Hippocampal formation (tissue), 2 donors: ENCODE measurements at places on chromosomes 11 and 22.

DNA sequence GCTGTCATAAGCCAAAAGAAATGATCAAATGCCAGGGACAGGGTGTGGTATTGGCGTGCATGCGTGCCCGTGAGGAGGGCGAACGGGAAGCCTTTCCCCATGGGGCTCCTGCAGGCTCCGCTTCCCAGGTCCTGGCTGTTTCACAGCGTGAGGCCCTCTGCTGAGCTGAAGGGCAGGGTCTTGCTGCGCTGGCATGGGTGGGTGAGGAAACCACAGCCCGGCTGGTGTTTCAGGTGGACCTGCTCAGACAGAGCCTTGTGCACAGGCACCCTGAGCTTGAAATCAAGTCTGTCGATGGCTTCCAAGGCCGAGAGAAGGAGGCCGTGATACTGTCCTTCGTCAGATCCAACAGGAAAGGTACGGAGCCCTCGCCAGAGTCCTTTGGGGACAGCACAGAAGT is 31.4 kb downstream of the IGHMBP2 start:
- no peak for DNase-seq

DNA sequence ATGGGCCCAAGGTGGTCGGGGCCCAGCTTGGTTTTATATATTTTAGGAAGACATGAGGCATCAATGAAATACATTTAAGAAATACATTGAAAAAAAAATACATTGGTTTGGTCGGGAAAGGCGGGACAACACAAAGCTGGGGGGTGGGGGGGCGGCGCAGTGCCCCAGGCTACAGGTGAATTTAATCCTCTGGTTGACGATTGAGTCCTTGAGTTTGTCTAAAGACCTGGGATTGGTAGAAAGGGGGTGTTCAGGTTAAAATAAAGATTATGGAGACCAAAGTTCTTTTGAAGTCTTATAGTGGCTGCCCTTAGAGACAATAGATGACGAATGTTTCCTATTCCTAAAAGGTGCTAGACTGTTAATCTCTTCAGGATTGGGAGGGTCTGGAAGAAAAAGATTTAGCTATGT is 3.1 kb downstream of the IFITM1 start:
- DNase-seq, result no peak

DNA sequence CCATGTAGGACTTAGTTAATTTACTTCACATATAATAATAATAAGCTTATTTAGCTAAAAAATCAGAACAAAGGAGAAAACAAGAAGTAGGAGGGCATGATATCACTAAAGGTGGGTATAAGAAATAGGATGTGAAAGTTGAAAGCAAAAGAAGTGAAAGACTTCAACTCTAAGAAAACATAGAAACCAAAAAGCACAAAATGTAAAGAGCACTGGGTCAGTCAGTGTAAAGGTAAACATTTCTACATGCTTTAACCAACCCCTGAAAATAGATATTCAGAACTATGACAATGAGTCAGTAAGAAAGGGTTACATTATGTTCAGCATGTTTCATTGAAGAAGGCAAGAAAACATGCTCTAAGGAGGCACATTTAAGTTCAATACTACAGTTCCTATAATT is 298.8 kb downstream of the SWAP70 start:
- no peak for DNase-seq

- DNase-seq, result no peak
These were observed 30.9 kb upstream of the NECTIN1 start for GRCh38 chr11:119759747-119760412.

DNA sequence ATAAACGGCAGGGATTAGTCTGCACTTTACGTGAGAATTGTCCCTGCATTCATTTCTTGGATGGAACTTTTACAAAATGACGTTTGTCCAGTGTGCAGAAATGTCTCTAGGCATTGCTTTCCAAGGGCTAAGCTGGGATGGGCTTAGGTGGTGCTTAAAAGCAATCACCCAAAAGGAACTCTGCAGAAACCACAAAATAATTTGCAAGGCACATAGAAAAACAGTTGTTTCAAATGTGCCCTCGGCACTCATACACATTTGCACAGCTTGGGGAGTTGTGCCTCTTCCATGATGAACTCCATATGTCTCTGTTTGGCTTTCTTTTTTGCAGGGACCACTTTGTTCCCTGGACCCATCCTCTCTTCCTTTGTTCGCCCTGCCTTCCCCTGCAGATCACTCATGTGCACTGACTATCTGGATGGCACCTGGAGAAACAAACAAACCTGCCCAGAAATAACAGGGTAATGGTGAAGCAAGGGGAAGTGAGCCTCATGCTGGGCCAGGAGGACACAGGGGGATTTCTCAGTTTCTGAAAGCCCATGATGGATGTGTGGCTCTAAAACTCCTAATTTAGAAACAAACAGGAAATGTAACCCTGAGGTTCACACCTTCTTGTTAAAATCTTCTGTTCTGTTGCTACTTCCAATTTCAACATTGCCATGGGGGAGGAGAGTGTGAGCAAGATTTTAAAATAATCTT is 150.2 kb downstream of the SNX19 start:
- DNase-seq, result no peak

- no peak for DNase-seq
These were observed 3.4 kb upstream of the A4GALT start for GRCh38 chr22:42724062-42724461.

DNA sequence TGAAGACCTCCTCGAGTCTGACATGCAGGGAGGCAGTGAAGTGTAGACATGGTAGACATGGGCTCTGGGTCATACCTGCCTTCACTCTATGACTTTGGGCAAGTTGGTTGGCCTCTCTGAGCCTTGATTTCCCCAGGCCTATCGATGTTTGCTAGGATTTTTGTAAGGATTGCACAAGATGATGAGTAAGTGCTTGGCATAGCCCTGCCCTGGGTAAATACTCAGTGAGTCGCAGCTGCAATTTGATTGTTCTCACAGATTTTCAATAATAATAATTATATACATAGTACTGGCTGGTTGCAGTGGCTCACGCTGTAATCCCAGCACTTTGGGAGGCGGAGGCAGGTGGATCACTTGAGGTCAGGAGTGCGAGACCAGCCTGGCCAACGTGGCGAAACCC is 18.1 kb downstream of the MCM5 start:
- no peak for DNase-seq

DNA sequence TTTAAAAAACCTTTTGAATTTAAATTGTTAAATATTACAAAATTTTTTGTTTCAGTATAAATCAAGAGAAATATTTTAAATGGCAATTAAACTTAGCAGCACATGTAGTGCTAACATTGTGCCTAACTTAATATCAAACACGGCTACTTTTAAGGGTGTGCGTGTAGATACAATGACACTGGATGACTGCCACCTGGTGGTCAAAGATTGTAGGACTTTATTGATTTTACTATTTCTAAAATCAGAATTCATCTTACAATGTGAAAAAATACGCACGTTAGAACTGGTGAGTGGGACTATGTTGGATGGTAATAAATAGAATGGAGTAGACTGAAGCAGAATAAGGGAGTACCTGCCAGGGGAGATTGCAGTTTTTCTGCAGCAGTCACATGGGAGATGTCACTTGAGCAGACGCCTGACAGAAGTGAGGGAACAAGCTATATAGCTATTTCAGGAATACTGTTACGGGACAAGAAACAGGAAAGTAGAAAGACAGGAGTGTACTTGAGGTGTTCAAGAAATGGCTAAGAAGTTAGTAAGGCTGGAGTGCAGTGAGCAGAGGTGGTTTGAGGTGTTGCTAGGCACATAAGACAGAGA is 52.9 kb downstream of the UVRAG start:
- peak; percentile 77 for DNase-seq

GRCh38 chr11:15819679-15820286 is 536.6 kb downstream of the SOX6 start:
- peak; percentile 83 for DNase-seq

DNA sequence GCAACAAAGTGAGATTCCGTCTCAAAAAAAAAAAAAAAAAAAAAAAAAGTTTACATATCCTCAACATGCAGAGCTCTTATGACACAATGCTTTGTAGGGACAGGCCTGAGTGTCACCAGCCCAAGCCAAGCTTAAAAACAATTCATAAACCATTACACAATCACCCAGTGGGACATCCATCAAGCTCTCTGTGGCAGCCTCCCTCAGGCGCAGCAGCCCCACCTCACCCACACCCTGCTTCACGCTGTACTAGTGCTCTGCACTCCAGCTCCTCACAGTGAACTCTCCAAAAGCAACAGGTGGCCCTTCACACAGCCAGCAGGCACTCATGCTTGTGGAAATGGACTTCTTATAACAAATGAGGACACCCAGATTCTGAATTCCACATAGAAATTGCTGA is 3.5 kb upstream of the FOXRED2 start:
- DNase-seq, result no peak

DNA sequence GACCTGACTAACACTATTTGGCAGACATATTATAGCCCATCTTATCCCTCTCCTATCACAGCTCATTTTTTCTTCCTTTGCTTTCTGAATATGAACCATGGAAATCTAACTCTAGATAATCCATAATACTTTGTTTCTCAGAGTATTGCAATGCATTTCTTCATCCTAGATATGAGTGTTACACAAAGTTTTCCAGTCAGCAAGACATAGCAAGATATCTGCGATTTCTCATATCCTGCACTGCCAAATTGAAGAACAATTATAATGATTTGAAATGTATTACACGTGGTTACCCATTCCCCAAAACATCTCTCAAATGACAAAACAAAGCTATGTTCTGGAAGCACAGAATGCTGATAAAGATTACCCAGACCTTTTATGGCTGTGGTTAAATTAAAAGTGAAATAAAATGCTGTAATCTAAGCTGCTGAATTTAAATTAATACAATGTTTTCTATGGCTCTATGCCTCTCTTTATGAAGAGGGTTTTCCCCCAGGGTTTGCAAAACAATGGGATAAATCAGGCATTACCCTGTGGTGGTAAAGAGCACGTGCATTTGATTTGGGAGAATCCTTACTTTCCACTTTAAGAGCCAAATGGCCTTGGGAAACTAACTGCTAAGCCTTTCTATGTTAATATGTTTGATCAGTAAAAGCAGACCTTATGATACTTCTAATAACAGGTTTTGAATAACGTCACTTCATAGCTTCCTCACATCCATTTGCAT is 1291.0 kb upstream of the CNTN5 start:
- no peak for DNase-seq

GRCh38 chr11:104260456-104260855 is 96.5 kb upstream of the PDGFD start:
- no peak for DNase-seq

DNA sequence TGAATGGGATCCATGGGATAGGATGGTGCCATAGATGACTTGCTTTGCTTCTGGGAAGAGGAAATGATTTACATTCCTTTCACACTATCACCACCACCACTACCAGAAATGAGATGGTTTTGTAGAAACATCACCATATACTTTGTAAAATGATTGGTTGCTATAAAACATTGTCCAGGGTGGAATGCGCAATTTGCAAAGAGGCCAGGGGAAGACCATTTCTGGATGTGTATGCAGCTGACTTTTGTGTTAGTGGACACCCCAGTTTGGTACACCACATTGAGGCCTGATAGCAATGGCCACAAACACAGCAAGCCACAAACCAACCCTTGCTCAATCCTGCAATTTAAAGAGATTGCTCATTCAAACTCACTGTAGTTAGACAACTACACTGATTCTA is 56.7 kb upstream of the RCN1 start:
- no peak for DNase-seq

GRCh38 chr11:125081098-125081798 is 18.1 kb downstream of the SLC37A2 start:
- DNase-seq, result no peak

GRCh38 chr11:71554996-71555395 is 6.8 kb downstream of the KRTAP5-9 start:
- no peak for DNase-seq

- DNase-seq, result no peak
These were observed 50.6 kb upstream of the ARHGAP42 start for GRCh38 chr11:100636536-100636935.

- no peak for DNase-seq
These were observed 31.4 kb upstream of the LRRC10B start for GRCh38 chr11:61477126-61477525.

- no peak for DNase-seq
These were observed 27.9 kb downstream of the GLB1L2 start for GRCh38 chr11:134359646-134360045.

GRCh38 chr22:47091246-47091651 is 328.8 kb downstream of the TBC1D22A start:
- DNase-seq, result no peak

- no peak for DNase-seq
These were observed 26.6 kb downstream of the P2RY2 start for GRCh38 chr11:73244589-73245240.

- DNase-seq, result no peak
These were observed 8.3 kb downstream of the CD44 start for GRCh38 chr11:35147235-35147634.

GRCh38 chr11:121661880-121662486 is 209.2 kb upstream of the SORL1-AS1 start:
- DNase-seq, result no peak

DNA sequence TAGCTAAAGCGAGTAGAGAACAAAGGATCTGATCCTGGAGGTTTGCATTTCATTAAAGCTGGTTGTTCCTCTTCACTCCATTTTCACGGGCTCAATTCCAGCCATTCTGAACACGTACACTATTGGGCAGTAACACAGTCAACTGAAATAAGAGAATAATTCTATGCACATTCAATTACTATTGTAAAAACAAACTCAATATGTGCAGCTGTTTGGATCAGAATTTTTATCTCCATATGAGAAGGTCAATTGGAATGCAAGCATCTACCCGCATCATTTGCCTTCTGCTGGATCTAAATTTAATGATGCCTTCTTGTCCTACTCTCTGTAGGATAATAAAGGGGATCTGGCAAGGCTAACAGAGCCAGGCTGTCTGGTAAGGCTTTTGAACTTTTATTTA is 562.8 kb upstream of the CCDC179 start:
- DNase-seq, result no peak

DNA sequence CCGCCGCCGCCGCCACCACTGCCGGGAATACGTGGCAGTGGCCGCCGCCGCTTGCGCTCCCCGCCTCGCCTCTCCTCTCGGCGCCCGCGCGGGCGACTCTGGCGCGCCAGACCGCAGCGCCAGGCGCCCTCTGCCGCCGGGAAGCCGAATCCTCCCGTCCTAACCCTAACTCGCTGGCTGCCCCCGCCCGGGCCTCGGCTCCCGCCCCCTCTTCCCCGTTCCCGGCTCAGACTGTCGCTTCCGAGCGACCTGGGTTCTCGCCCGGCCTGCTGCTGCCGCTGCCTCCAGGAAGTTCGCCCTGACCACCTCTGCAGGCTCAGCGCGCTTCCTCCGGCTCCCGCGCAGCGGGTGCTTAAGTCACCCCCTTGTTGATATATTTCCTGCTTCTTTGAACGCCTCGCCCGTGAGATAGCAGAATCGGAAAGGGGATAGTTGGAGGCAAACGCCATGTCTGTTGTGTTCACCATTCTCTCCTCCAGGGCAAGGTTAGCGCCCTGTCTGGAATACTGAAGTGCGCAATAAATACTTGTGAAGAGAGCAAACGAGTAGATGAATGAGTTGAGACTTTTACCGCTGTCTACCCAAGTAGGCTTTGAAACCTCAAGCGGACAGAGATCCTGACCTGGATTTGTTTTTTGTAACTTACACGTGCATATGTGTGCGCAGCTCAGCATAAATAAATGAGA is at the start of gene SMCO4:
Gene SMCO4, minus strand, starts transcription at position 100 of the 686 bp plus-strand sequence. CDS start 64,202 bp downstream, outside the sequence.
- peak; percentile 62 for DNase-seq

- DNase-seq, result no peak
These were observed 31.5 kb downstream of the PTPRJ start for GRCh38 chr11:48011798-48012391.

GRCh38 chr11:66450560-66450959 is 11.9 kb upstream of the MRPL11 start:
- no peak for DNase-seq

- no peak for DNase-seq
These were observed 34.3 kb downstream of the DBX1 start for GRCh38 chr11:20125927-20126326.

GRCh38 chr11:69642913-69643632 is 2.1 kb downstream of the CCND1 start:
- no peak for DNase-seq

- no peak for DNase-seq
These were observed 102.1 kb downstream of the RASSF10 start for GRCh38 chr11:13110929-13111812.
